CD8-positive, alpha-beta memory T cell (primary cell): ENCODE measurements at places on chromosomes 16 and 17. TPM values are rescaled to one million over a fixed set of nuclear protein-coding genes. Genes with fewer than 3 reads are reported as not detected.

DNA sequence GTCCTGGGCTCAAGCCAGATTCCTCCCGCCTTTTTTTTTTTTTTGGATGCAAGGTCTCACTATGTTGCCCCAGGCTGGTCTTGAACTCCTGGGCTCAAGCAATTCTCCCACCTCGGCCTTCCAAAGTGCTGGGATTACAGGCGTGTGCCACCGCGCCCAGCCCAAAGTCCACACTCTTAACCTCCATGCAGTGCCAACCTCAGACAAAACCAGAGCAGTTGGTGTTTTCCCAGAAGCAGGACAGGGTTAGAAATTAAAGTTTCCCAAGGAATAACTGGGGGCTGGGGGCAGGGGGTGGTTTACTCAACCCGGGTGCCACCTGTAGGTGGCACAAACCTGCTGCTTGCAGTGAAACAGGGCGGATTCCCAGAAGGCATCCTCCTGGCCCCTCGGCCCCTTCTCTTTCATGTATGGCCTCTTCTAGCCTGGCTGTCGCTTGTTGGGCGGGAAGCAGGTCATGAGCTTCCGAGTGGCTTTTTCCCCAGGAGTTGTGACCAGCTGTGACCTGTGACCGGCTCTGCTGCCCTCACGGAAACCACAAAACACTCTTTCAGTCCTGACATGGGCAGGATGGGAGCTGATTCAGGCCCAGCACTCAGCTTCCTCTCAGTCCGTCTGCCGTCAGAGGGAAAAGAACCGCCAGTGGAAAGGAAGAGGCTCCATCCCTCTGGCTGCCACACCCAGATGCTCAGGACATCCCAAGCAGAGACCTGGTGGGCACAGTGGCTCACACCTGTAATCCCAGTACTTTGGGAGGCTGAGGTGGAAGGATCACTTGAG, 25.6 kb upstream of the USP7 start:
- no peaks in the 10 kb centered on the region for H3K36me3 ChIP-seq
- H3K4me3 ChIP-seq: no peak overlapping the region
- no peaks in the 10 kb centered on the region for H3K27me3 ChIP-seq

GRCh38 chr17:5329784-5330557, 47.9 kb downstream of the RABEP1 start:
- no peak overlapping the region for H3K4me3 ChIP-seq
- H3K4me1 ChIP-seq: peaks cover 20% of the 10 kb centered on the region
- no peak for DNase-seq
- no peak overlapping the region for H3K27ac ChIP-seq
- no peaks in the 10 kb centered on the region for H3K27me3 ChIP-seq

The TEX14 gene
- polyA plus RNA-seq: not detected

DNA sequence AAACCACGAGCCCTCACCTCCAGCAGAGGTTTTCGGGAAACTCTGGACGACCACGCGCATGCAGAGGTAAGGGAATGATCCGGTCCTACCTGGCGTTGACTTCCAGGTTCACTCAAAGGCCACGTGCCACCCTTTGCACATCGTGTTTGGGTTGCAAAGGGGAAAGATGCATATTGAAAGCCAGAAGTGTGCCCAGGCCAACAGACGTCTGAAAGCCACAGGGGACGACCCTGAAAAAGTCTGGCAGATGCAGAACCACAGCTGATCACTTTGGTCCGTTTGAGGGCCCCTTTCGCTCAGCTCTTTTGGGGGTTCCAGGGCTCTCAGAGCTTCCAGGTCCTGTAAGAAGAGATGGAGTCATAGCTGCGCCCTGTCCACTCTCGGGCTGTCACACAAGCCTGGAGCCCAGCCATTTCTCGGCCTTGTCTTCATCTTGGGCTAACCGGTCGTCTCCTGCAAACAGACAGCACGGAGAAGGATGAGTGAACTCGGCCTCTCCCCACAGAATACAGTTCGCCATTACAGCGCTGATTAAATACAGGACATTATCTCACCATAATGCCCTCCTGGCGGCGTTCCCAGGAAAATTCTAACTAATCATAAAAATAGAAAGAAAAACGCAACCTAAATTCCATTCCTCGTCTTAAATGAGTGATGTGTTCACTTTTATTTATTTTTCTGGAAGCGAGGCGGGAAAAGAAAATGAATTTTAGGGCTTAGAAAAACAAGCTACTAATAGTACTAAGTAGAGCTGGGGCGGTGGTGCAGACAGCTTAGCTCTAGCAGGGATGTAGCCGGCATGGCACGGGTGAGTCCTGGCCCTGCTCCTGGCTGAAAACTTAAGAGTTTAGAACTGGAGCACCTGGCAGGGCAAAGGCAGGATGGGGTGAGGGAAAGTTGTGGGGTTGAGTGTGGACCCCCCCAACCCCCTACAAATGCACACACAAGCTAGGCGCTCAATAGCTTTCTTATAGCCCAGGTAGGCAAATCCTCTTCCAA, 45.5 kb upstream of the ZFHX3 start:
- no peaks in the 10 kb centered on the region for H3K4me1 ChIP-seq
- DNase-seq: no peak
- no peak overlapping the region for H3K27ac ChIP-seq
- no peaks in the 10 kb centered on the region for H3K36me3 ChIP-seq
- no peaks in the 10 kb centered on the region for H3K27me3 ChIP-seq
- no peak overlapping the region for H3K4me3 ChIP-seq

DNA sequence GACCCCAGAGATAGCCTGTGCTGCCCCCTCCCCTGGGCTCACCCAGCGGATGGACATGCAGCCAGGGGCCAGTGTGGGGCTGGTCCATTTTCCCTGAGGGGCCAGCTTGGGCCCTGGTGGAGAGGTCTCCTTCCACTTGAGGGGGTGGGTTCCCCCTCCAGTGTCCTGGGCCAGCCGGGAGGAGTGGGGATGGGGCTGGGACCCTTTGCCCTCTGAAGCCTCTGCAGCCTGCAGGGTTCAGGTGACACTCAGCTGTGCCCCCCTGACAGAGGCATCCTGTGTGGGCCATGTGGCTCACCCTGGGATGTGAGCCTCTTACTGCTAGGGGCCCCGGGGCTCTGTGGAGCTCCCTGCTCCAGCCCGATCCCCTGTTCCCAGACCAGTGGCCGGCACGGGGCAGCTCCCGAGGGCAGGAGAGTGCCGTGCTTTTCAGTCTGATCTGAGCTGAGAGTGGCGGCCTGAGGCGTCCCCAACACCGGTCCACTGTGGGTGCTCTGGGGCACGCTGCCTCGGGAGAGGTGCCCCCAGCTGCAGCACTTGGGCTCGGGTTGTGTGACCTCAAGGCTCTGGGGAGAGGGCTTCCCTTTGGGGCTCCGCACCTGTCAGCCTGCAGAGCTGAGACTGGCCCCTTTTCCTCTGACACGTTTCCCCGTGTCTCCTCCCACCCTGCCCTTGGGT, 439 bp upstream of the GNG13 start:
- H3K4me1 ChIP-seq: no peaks in the 10 kb centered on the region
- H3K36me3 ChIP-seq: no peaks in the 10 kb centered on the region
- DNase-seq: no peak

DNA sequence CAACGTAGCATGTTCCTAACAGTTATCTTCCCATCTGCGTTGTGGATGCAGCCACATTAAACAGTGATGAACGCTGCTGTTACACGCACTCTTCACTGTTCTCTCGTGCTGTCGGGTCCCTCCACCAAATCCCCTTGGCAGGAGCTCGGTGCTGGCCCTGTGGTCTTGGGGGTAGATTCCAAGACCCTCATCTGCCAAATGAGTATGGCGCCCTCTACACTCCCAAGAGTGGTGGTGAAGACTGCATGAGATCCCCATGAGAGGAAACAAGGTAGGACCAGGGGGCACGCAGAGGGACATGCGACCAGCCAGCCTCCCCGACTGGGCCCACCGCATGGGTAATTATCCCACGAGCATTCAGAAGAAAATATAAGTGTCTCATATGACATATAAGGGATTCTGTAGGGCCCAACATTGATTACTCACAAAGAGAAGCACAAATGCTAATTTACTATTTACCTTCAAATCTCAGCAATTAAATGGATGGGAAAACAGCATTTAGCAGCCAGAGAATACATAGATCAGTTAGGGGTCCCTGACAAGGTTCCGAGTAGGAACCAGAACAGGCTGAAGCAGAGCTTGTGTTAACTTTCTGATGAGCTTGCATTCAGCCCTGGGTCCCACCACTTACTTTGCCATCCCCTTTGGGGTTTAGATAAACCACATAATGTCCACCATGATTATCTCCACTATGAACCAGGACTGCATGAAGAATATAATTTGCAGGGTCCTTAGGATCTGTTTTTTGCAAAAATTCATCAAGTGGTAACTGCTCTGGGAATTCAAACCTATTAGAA, 23.8 kb downstream of the LITAFD start:
- no peak overlapping the region for H3K4me3 ChIP-seq
- no peak overlapping the region for H3K27ac ChIP-seq
- no peaks in the 10 kb centered on the region for H3K27me3 ChIP-seq
- H3K4me1 ChIP-seq: peaks cover 12% of the 10 kb centered on the region
- DNase-seq: no peak

The CDRT15L2 gene
- polyA plus RNA-seq: not detected

GRCh38 chr17:61331886-61332285, 67.8 kb upstream of the TBX2 start:
- H3K4me1 ChIP-seq: no peaks in the 10 kb centered on the region
- no peak overlapping the region for H3K27ac ChIP-seq
- no peaks in the 10 kb centered on the region for H3K36me3 ChIP-seq
- no peak overlapping the region for H3K4me3 ChIP-seq

The TNFRSF13B gene
- polyA plus RNA-seq: not detected

- no peaks in the 10 kb centered on the region for H3K36me3 ChIP-seq
- H3K27ac ChIP-seq: no peak overlapping the region
- DNase-seq: no peak
- no peaks in the 10 kb centered on the region for H3K27me3 ChIP-seq
- peaks cover 35% of the 10 kb centered on the region for H3K4me1 ChIP-seq
These were observed 90.1 kb downstream of the XYLT1 start for GRCh38 chr16:17380613-17381012.

DNA sequence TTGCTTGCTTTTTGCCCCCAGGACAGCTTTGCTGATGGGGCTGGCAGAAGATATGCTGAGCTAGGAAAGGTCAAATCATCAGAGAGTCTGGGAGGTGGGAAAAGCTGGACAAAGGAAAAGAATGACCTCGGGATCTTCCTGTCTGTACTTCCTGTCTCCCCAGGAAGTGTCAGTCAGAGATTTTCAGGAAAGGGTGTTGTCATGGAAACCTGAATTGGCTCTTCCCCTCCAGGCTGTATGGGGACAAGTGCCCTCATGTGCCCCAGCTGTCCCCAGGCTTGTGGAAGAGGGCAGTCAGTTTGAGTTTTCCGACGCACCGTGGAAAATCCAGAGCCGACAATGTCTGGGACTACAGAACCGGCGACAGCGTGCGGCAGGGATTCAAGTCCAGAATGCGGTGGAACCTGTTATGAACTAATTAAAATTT, 122.7 kb upstream of the ZFHX3 start:
- H3K27ac ChIP-seq: no peak overlapping the region
- no peak overlapping the region for H3K4me3 ChIP-seq
- no peak for DNase-seq
- H3K4me1 ChIP-seq: no peaks in the 10 kb centered on the region
- no peaks in the 10 kb centered on the region for H3K36me3 ChIP-seq
- no peaks in the 10 kb centered on the region for H3K27me3 ChIP-seq

DNA sequence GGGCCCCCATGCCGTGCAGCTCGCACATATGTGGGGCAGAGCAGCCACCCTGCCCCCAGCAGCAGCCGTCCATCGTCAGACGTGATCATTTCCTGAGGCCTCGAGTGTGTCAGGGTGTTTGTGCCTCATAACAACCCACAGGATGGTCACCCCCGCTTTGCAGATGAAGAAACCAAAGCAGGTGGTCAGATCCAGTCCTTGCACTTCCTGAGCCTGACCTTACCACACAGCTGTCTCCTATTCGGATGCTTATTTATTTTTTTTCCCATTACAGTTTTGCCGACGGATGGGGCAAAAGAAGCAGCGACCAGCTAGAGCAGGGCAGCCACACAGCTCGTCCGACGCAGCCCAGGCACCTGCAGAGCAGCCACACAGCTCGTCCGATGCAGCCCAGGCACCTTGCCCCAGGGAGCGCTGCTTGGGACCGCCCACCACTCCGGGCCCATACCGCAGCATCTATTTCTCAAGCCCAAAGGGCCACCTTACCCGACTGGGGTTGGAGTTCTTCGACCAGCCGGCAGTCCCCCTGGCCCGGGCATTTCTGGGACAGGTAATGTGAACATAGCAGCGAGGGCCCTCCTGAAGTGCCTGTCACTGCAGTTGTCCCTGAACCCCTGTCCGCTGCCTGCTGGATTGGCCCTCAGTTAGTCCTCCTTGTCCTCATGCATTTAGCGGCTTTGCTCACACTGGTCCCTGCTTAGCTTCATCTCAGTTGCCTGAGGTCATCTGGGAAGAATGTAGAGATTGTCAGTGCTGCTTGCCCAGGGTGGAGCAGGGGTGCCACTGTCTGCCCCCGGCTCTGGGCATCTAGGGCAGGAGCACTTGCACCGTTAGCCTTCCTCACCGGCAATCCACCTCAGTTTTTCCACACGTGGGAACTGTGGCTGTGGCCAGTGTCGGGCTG, 1.4 kb downstream of the MPG start:
- no peak for DNase-seq
- peaks cover 31% of the 10 kb centered on the region for H3K4me1 ChIP-seq
- peaks cover under 1% of the 10 kb centered on the region for H3K27me3 ChIP-seq
- no peaks in the 10 kb centered on the region for H3K36me3 ChIP-seq
- peak overlapping the region; percentile 85 for H3K4me3 ChIP-seq

DNA sequence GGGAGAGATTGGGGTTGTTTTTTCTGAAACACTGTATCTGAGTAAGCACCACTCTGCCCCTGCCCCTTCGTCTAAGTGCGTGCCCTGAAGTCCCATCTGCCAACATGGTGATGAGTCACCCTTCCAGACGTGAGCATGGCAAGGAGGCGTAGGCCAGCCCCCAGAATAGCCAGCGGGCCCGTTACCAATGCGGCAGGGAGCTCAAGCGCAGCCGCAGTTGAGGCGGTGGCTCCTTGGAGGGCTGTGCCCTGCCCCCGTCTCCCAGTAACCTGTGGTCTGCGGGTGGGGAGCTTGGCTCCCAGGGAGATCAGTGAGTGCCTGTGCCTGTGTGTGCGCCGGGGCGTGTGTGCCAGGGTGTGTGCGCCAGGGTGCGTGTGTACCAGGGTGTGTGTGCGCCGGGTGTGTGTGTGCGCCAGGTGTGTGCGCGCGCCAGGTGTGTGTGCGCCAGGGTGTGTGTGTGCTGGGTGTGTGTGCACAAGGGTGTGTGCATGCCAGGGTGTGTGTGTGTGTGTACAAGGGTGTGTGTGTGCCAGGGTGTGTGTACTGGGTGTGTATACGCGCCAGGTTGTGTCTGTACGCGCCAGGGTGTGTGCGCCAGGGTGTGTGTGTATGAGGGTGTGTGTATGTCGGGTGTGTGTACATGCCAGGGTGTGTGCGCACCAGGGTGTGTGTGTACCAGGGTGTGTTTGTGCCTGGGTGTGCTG, 98.6 kb upstream of the CHMP6 start:
- peak overlapping the region; percentile 84 for H3K27ac ChIP-seq
- no peaks in the 10 kb centered on the region for H3K27me3 ChIP-seq

GRCh38 chr16:85061566-85061965, 34.0 kb downstream of the KIAA0513 start:
- no peak for DNase-seq
- H3K4me3 ChIP-seq: no peak overlapping the region
- peaks cover 20% of the 10 kb centered on the region for H3K4me1 ChIP-seq
- H3K36me3 ChIP-seq: no peaks in the 10 kb centered on the region
- H3K27me3 ChIP-seq: no peaks in the 10 kb centered on the region
- no peak overlapping the region for H3K27ac ChIP-seq
